ENCODE measurements at places on chromosomes 12 and 14.

DNA sequence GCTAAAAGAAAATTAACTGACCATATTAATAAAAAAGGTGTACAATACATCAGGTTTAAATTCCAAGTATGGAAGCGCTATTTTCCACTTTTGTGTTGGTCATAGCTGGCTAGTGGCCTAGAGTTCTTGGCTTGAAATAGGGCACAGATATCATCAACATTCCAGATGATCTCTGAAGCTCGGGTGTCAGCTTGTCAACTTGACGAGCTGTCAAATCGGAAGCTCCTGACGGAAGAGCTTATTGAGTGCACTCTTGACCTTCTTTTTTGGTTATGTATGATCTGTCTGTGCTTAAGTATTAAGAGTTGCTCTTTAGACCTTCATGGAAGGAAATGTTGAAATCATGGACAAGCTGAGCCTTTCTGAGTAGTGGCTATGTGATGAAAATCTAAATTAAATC lies 177.9 kb downstream of the APAF1 start:
- DNase-seq: no peak

GRCh38 chr14:95302667-95303506 lies 16.8 kb downstream of the CLMN start:
- DNase-seq: no peak

DNA sequence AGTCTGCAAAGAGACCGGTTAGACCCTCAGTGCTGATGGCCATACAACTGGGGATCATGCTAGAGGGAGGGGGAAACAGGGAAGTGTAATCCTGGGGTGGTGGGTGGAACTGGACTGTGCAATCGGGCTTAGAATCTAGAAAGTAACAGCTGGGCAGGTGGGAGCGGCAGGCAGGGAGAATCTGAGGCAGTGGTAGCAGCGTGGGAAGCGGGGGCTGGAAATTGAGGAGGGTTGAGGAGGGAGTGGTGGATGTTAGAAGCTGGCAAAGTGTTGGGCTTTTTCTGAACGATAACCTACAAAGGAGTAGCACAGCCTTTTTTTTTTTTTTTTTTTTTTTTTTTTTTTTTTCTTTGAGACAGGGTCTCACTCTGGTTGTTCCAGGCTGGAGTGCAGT lies 3.1 kb upstream of the IGFBP6 start:
- DNase-seq: no peak

DNA sequence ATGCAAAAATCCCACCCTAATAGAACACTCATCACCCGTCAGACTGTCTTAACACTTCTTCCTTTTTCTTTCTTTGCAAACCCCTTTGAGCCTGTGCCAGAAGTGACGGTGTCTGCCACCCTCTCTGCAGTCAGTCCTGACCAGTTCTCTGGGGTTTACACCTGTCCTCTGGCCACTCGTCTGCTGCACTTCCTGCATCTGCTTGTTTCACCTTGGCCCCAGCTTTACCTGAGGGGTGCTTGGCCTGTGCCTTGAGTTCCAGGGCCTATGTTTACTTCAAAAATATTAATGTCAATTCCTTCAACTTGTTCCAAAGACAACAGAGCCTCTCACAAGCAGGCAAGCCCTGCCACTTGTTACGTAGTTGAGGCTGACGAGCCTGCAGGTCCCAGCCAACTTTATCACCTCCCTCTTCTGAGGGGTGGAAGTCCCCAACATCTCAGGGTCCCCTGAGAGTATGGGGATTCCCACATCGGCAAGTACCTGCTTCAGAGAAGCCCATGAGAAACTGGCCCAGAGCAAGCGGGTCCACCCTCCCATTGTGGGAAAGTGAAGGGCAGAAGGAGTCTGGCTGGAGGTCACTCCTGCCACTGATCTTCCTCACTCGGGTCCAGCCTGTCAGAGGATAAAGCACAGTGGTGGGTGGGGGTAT lies 205.4 kb downstream of the DAD1 start:
- peak; percentile 26 for DNase-seq

DNA sequence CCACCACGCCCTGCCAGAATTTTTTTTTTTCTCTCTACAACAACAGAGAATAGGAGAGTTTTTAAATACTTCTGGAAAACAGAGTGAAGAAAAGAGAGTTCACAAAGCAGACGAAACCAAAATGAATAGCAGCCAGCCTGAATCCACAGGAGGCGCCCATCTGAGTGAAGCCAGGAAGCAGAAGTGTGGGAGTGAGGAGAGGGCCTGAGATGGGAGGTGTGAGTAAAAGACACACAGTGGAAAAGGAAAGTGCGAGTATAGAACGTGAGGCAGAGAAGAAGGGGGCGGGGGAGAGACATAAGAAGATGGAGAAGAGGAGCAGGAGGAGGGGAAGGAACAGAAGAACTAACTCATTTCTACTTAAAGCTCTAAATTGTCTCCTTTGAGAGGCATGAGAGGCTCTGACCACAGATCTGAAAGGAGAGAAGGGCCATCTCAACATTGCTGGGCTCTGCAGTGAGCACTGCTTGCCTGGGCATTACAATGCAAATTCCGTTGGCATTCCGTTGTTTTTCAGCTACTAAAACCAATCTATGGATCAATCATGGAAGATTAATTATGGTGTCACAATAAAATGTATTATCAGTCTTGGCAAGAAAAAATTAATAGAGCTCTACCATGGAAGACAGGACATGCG lies 140.1 kb upstream of the CPSF6 start:
- no peak for DNase-seq

- DNase-seq: no peak
Measured at GRCh38 chr14:24809135-24809534, 175.1 kb upstream of the GZMB start.

- no peak for DNase-seq
Measured at GRCh38 chr12:58372298-58372697, 430.9 kb downstream of the ATP23 start.

- DNase-seq: no peak
Measured at GRCh38 chr12:22935090-22935489, 310.1 kb downstream of the ETNK1 start.
